ENCODE measurements at places on chromosomes 1 and 21.

DNA sequence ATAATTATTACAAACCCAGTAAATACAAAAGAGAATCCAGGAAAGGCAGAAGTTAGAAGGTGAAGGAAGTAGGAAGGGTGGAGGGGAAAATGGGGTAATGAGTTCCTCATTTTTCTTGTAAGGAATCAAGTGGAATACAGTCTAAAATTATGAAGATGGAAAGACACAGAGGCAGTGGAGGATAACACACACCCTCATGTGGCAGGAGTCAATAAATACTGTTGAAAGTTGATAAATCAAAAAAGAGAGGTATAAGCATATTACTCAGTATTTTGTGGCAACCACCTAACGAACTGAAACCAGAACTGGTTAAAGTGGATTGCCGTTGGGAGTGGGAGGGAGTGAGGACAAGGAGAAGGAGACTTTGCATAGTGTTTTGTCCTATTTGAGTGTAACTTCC lies 78.6 kb upstream of the SLC44A3 start:
- no peak for DNase-seq

GRCh38 chr1:25430967-25431881 lies 527 bp downstream of the MACO1 start:
- no peak for DNase-seq

DNA sequence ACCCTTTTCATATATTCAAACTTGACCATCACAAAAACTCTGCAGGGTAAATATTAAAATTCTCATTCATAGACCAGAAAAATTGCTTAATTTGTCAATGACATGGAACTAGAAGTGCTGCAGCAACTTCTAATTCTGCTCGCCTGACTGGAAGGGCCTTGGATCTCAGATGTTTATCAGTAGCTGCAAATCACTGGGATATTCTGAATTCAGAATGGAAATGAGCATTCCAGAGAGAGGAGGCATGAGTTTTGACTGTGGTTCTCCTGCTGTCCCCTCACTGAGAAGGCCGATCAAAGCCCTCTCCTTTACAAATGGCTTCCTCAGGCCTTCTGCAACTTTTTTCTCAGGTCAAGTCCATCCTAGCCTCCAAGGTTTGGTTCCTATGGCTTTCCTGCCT lies 171.3 kb upstream of the FAM78B start:
- no peak for DNase-seq

DNA sequence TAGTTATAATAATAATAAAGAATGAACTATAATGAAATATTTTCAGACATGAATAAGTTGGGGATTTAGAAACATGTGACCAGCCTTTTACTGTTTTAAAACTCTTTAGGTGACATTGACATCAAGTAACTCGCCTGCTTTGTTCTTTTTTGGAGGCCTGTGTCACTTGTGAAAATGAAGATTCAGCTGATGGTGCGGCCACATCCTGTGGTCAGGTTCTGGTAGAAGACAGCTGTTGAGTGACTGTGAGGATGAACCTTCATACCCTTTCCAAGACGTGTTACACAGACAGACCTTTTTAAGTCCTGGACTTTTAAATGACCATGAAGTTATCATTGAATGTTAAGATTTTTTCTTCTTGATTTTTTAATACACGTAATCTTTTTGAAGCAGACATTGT lies 10.3 kb downstream of the UTS2 start:
- no peak for DNase-seq

DNA sequence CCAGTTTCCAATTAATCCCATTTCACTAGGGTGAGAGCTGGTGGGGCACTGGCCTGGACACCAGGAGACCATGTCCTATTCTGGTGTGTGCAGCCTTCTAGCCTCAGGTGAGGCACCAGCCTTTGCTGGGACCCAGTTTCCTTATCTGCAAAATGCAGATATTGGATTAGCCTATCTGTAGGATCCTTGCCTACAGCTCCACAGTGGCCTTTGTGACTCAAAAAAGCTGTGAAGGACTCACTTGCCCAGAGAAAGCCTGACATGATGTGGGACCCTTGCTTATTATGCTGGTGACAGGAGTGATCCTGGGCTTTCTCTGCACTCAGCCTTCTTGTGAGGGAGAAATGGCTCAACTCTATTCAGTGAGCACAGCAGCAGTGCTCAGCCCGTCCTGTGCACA lies 32.3 kb downstream of the TENT5C start:
- no peak for DNase-seq

- DNase-seq = no peak
Observed at GRCh38 chr1:2267051-2267830, 39.1 kb downstream of the SKI start.

GRCh38 chr1:232074265-232074664 lies 447.7 kb downstream of the DISC1 start:
- no peak for DNase-seq

DNA sequence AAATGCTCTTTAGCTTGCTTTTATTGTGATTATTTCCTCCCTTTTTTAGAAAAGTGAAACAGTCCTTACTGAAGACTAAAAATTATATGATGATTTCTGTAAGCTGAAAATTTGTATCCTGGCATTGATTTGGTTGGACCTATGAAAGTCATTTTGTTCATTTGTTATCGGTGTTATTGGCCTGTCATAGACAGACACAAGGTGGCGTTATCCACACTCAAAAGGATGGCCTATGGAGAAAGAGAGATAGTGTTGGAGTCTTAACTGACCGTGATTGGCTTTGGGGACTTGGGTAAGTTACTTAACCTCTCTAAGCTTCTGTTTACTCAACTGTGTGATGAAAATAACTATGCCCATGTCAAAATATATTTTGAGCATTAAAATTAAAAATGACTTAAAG lies 203.6 kb upstream of the CHODL start:
- no peak for DNase-seq

DNA sequence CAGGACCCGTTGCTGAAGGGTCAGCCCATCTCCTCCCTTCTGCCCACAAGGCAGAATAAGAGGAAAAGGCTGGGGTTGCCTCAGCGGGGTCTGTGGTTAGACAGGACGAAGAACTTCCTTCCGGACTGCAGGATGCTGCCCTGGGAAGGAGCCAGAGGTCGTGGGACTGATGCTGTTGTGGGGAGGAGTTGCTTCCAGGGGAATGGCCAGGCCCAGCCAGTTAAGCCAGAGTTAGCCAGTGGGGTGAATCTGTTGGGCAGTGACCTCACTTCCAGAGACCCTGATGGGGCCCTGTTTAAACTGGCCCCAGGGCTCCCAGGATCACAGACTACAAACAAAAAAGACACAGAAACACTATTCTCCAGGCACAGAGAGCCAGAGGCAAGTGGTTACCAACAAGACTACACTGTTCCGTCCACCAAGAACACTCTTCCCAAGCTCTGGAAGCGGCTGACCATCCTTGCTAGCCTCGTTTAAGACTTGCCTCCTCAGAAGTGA lies 13.0 kb downstream of the FAM229A start:
- DNase-seq = no peak

DNA sequence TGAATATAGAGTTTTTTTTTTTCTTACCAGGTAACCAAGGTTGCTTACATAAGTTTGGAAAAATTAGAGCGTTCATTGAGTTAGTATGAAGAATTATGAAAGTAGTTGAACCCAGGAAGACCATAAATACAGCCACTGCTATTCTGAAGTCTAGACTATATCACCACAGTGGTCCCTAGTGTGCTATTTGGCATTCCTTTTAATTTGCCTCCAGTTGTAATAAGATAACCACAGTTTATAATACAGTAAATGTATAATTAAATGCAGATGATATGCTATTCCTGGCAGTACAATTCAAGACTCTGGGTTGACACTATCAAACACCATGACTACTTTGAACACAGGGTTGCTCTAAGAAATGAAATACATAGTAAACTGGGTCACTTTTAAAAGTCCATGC lies 270.5 kb downstream of the BRINP2 start:
- no peak for DNase-seq

DNA sequence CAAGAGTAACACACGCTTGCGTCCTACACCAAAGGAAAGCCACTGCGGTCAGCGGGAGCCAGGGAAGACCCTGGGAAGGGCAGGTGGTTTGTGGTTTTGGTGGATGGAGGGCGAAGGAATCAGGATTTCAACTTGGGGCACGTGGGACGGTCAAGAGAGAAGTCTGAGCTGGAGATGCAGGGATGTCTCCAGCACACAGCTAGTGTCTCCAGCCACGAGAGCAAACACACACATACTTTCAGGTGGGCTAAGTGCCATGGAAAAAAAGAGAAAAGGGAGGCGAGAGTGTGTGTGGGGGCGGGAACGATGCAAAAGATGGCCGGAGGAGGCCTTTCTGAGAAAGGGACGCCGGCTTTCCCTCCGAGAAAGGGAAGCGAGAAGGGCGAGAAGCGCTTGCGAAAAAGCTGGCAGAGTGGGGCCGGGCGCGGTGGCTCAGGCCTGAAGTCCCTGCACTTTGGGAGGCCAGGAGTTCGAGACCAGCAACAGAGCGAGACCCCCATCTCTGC lies 1.4 kb upstream of the SRRM1 start:
- DNase-seq = no peak

GRCh38 chr1:84936116-84936810 lies 43.3 kb upstream of the LPAR3 start:
- no peak for DNase-seq

DNA sequence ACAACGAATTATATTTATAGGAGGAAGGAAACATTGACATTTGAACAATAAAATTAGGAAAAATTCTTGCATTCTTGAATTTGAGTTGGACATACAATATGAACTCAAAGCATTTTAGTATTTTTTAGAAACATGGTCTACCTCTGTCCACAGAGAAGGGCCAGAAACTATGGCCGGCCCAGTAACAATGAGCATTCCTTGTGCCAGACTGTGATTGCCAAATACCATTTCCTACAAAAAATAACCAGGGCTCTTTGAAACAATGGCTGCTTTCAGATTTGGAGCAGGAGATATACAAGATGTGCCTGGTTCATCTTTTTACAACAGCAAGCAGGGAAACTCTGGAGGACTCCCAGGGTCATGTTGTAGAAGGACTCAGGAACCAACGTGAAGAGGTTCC lies 38.4 kb downstream of the NOS1AP start:
- no peak for DNase-seq

GRCh38 chr1:84750110-84750730 lies 60.0 kb upstream of the SSX2IP start:
- no peak for DNase-seq

DNA sequence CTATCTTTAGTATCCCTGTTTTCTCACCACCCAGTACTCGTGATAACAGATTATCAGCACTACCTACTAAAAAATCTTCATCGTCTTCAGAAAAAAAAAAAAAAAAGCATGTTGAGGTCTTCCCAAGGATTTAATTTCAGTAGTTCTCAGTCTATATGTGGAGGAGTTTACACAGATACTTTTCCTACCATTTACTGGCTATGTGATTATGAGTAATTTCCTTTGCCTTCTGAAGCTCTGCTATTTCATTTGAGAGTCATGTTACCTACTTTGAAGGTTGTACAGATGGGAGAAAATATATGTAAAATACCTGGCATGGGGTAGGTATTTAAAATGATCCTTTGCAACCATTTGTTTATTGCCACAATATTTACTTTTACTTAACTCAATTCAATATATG lies 399.7 kb downstream of the NEGR1 start:
- no peak for DNase-seq

DNA sequence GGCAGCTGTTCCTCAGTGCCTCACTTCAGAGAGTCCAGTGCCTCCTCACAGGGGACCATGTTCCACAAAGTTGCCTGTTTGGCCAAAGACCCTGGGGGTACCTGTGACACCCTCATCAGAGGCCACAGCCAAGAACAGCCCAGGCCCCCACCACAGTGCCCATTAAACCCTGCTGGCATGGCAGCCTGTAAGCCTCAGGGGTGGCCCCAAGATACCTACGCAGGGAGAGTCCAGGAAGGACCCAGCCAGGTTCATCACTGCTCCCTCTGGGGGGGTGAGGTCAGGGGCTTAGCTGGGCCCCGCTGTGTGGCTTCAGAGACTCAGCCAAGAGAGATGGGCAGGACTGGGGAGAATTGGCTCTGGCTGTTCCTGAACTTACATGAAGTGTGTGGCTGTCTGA lies 19.1 kb upstream of the PRDM16 start:
- DNase-seq = no peak

DNA sequence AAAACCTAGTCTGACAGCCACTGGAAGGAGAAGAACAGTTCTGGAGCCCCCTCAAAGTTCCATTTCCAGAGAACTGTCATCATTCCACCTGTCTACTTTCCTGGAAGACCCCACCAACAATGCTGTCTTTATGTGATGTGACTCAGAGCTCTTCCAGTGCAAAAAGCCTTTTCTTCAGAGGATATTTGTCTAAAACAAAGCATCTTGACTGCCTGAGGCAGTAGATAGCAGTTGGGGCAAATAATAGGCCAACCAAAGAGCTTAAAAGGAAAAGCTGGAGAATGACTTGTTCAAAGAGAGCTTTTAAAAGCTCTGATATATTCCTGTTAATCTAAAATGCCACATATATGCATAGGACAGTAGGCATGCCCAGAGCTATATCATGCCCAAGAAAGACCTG lies 62.6 kb downstream of the MIS18A start:
- DNase-seq = no peak

DNA sequence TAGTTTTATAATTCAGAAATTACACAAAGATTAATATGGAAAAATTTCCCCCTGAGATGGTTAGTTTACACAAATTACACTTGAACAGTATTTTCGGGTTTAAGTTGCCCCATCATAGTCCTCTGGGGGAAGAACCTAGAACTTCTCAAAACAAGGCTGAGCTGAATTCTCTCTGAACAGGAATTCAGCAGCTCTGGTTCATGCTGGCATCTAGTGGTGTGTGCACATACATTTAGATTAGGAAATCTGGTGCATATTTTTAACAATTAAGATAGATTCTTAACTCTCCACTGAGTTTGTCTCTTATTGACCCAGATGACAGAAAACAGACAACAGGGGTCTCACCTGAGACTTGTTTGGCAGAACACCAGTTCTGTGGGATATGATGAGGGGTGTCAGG lies 410.7 kb downstream of the DSCAM start:
- DNase-seq = no peak

GRCh38 chr1:51955797-51956527 lies 34.5 kb downstream of the RAB3B start:
- no peak for DNase-seq

DNA sequence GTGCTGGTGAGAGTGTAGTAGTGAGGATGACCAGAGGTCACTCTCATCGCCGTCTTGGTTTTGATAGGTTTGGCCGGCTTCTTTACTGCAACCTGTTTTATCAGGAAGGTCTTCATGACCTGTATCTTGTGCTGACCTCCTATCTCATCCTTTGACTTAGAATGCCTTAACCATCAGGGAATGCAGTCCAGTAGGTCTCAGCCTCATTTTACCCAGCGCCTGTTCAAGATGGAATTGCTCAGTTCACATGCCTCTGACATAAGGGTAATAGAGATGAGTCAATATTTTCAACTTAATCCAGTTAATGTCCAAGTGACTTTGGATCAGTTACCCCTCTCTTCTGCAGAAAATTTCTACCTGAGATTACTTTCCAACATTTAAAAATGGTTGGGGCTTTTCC lies 4.6 kb downstream of the NID1 start:
- no peak for DNase-seq

GRCh38 chr1:85940656-85941306 lies 215.8 kb downstream of the COL24A1 start:
- DNase-seq = no peak

Measured in stimulated activated CD4-positive, alpha-beta T cell treated with anti-CD3 and anti-CD28 coated beads, TNF-alpha, amount 100 ng/mL, for 24 hours (primary cell).